ENCODE measurements at places on chromosomes 1 and 21.

DNA sequence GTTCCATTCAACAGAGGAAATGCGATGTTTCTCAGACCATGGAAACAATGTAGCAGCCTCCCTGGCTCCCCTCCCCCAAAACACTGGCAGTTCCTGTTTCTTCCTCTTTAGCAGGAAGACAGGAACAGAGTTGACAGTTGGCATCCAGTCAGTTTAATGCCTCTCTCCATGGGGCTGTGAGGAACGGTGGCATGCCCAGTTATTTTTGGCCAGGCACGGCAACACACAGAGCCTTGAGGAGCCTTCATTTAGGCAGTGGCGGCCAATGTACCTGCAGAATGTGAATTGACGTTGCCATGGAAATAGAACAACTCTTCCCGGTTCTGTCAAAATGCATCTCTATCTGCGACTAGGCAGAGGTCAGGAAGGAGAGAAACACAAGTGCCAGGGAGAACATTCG is 330.6 kb downstream of the DSCAM start:
- no peak for DNase-seq

- DNase-seq, result no peak
Measured at GRCh38 chr1:223486366-223486765, 93.2 kb downstream of the CCDC185 start.

DNA sequence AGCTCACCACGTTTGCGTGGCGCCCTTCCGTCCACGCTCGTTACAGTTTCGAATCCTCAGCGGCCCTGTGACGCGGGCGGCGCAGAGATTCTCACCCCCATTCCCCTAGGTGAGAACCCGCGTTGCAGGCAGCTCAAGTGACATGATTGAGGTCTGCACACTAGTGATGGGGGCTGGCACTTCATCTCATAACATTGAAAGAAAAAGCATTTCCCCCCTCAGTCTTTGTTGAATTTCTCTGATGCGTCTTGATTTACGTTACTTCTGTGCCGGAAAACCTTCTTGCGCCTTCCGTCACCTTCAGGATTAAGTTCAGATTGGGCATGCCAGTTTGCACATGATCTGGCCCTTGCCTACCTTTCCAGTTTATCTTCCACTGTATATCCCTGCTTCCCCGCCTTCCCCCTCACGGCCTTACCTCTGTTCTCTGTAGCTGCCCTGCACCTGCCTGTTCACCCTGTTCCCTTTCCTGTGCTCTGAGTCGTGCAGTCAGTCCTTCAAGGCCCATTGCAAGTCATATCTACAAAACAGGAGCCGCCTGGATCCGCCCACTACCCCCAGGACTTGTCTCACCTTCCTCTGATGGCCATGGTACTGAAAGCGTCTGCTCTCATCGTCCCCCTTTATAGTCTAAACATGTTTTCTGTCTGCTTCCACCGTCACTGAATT is 1.1 kb downstream of the CTPS1 start:
- no peak for DNase-seq

- no peak for DNase-seq
Measured at GRCh38 chr1:242139442-242139841, 140.5 kb upstream of the MAP1LC3C start.

DNA sequence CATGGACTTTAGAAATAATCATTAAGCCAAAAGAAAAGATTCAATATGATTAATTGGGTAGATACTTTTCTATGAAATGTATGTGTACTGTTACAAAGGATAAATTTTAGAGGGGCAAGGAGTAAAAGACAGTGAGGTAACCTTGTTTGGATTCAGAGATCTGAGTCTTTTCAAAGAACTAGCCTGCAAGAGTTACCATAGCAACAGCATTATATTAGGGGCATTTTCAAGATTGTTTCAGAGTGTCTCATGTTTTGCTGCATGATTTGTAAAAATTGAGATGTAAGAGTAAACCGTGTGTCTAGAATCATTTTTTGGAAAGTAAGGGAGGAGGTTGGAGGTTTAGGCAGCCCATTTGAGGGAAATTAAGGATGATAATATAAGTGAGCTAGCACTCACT is 70.6 kb upstream of the KIAA1614 start:
- DNase-seq, result no peak

GRCh38 chr1:150532860-150533259 is 16.3 kb upstream of the ADAMTSL4 start:
- DNase-seq, result no peak

- DNase-seq, result peak; percentile 86
Measured at GRCh38 chr1:159009704-159010361, at the start of gene IFI16. Gene IFI16 (plus strand): TSS chr1:159009907. CDS start chr1:159014681, 4,774 bp downstream.

GRCh38 chr1:96346719-96347118 is 374.9 kb upstream of the PTBP2 start:
- DNase-seq, result no peak

Measured in AG09319 (cell line).